ENCODE measurements at places on chromosomes 1 and 21.

DNA sequence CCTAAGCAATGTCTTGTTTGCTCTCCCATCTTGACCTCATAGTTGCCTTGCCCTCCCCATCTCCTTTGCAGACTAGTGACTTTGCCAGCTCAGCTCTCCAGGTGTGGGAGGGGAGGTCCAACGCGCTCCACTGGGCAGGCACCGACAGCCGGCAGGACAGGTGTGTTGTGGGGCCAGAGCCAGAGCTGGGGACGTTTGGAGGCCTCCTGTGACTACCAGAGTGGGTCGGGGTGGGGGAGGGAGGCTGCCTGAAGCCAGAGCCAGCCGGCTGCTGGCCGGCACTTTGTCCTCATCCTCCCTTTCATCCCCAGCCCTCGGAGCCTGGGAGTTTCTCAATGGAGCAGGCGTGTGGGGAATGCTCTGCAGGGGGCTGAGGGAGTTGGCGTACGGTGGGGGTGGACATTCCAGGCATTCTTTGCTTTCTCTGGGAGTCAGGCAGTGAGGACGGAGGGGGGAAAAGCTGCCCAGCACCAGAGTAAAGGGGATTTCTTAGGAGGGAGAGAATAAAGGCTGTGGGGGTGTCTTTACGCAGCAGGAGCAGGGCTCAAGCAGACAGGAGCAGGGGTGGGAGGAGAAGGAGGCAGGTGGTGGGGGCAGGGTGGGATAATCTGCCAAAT, 20.2 kb downstream of the NUAK2 start:
- peak; percentile 61 for DNase-seq

- no peak for DNase-seq
Measured at GRCh38 chr1:22803833-22804232, 93.2 kb downstream of the EPHB2 start.

GRCh38 chr1:225999912-226000337, 782 bp upstream of the SDE2 start:
- DNase-seq, result no peak

- DNase-seq, result peak; percentile 45
Measured at GRCh38 chr1:159881622-159882526, 18.1 kb downstream of the CFAP45 start.

- no peak for DNase-seq
Measured at GRCh38 chr1:116104667-116105066, 6.5 kb upstream of the MAB21L3 start.

DNA sequence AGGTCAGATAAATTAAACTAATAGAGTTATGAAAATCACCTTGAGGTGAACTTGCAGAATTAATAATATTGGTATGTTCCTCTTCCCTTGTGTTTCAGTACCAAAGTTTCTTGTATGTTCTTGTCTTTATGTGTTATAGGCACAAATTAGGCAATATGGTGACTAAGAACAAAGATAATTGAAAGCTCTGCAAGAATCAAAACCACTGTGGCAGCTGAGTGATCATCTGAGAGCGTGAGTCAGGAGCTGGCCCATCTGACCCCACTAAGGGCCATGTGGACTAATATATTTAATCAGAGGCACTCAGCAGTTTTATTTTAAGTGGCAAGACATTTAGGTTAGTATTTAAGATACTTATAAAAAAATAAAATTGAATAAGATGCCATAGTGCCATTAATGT, 12.8 kb upstream of the CASQ2 start:
- no peak for DNase-seq

GRCh38 chr1:36154765-36155407, 1.1 kb upstream of the MAP7D1 start:
- DNase-seq, result no peak

DNA sequence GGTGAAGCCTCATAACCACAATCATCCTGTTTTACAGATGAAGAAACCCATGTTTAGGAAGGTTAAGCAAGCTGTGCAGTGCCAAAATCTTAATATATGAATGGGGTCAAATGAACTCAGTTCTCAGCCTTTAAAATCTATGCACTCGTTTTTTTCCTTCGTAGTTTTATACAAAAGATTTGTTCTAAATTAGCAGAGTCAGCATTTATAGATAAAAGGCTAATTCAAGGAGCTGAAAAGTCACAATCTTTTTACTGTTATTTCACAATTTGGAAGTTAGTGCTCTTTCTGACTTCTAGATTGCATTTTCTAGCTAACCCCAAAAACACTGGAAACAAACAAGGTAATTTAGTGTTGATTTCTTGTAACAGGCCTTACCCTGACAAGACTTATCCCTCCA, 766.9 kb upstream of the ADGRL4 start:
- no peak for DNase-seq

DNA sequence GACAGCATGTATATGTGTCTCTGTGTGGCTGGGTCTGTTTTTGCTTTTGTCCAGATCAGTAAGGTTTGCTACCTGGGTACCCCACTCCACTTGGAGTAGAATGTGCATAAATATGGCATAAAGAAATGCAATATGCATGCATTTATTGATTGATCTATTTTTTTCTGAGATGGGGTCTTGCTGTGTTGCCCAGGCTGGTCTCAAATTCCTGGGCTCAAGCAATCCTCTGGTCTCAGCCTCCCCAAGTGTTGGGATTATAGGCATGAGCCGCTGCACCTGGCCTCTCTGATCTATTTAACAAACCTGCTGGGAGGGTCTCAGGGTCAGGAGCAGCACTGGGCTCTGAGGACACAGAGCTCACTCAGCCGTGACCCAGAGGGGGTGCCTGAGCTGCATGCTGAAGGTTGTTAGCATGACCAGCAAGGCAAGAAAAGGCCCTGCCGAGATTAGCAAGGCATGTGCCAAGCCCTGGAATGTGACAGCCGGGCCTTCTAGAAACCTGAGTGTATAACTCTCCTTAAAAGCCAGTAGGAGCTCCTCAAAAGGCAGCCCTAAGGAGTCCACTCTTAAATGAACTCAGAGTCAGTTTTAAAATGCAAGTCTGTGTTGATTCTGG, 22.5 kb downstream of the PCSK9 start:
- no peak for DNase-seq

DNA sequence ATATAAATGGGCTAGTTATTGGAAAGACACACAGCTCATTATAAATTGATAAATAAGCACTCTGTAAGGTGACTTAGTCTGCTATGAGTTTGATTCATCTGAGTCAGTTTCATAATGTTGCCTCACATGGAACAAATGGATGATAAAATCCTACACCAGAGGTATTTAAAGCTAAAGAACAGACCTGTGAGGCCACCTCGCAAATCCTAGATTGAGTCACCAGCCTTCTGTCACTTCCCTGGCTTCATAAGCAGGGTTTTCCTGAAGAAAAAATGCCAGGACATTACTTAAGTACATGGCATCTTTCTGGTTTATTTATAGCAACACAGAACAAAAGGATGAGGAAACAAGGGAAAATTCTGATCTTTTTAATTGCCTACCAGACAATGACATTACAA, 18.4 kb downstream of the CD2 start:
- no peak for DNase-seq

DNA sequence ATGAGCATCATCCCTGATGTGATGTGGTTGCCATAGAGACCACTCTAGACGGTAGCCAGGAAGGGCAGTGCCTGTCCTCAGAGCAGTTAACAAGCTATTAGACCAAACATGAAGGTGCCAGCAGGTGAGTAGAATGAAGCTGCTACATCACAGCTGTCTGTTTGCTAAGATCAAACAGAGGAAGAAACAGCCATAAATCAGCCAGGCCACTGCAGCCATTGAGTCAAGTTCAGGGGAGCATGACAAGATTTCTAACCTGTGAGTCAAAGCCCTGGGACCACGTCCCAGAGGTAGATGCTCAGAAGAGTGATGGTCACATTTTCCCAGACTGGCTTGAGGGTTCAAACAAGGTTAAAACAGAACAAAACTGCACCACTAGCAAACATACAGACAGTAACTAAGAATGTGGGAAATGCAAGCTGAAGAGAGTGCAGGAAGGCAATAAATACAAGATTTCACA, 450.6 kb upstream of the DAB1 start:
- DNase-seq, result no peak

DNA sequence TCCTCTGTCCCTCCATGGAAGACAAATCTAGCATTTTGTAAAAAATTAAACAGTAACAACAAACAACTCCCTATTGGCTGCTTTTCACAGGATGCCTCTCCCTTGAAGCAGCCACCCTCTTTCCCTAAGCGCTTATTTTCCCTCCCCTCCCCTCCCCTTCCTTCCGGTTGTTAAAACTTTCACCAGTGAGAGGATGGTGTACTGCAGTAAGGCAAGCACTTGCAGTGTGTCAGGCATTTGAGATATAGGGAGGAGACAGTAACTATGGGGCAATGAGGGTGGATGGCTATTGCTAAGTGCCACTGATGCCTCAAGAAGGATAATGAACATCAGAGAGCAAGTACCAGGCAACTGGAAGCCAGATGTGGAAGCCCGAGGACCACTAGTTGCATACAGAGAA, 19.1 kb upstream of the KIAA1614 start:
- no peak for DNase-seq

DNA sequence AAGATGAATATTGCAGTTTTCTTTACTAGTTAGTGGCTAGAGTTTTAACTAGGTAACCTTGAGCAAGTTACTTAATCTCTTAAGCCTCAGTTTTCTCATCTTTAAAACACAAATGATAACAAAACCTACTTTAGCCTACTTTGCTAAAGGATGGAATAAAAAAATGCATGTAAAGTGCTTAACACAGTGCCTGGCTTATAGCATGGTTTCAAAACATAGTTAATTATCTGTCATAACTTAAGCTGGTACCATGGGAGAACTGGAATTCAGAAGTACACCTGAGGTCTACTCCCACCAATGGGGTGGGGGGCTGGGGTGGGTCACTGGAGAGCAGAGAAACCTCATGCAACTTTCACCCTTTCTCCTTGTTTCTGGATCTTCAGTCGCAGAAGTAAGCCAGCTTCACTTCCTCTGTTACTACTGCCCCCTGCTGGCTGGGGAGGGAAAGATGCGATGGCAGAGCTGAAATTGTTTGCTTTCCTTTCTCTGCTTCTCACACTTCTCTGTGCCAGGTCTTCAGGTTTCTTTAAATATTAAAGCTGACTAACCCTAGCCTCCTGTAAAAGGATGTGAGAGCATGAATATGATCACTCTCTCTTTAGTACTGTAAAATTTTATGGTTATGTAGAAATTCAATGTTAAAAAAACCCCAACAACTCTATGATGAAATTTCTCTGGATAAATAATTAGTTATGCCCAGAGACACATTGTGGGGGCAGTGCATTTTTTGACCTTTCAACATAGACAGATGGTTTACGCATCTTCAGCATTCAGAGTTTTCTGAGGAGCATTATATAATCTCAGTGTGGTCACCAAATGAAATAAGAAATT, 324.2 kb downstream of the HLX start:
- peak; percentile 41 for DNase-seq

DNA sequence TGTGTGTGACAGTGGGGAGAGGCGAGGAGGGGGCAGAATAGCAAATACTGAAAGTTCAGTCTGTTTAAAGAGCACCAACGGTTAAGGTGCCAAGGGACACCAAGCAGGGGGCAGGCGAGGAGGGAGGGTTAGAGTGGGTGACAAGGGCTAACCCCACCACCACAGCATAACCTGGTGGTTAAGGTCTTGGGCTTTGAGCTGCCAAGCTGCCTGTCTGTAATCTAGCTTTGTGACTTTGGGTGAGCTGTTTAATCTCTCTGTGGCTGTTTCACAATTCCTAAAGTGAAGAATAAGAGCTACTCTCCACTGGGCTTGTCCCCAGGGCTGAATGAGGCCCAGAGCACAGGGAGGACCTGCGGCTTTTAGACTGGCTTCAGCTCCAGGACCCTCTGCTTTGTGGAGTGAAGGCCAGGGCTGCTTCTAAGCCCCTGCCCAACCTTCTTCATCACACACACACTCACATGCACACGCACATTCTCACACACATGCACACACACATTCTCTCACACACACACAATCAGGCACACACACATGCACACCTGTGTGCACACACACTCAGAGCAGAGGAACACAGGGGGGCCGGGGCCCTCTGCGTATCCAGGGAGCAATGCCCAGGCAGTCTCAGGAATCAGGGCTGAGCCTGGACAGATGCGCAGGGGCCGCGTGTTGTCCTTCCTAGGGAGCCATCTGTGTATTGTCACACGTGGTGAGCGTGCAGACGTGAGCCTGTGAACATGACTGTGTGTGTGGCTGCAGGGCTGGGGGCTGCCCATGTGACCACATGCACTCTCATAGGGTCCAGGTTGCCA, 101.6 kb upstream of the TARDBP start:
- no peak for DNase-seq

DNA sequence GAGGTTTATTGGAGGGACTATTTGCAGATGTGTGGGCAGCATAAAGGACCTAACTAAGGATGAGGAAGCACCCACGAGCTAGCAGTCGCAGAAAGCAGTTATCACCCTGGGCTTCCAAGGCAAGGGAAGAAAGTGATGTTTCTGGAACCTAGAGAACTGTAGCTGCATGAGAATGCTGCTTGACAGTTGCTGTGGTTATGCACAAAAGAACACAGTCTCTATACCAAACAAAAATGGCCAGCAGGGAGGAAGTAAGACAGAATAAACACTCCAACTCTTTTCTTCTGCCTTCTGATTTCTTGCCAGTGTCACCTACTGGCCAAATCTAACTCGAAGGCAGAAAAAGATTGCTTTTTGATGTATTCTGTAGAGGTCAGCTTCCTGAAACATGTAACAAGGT, 190.2 kb downstream of the RASAL2 start:
- no peak for DNase-seq

DNA sequence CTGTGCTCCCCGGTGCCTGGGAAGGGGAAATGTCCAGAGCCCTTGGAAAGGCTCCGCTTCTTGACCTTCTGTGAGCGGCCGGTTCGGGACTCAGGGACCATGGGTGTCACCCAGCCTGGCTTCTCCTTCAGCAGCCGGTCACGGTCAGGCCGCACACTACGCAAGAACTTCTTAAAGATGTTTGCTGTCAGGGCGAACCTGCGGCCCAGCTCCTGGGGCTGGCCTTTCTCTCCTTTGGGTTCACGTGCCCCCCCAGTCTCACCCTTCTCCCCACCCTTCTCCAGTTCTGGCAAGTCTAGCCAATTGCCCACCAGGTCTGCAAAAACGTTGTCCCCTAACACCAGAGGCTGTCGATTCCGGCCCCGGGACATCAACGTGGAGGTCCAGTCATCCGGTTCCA, 12.1 kb downstream of the INKA2 start:
- DNase-seq, result no peak

DNA sequence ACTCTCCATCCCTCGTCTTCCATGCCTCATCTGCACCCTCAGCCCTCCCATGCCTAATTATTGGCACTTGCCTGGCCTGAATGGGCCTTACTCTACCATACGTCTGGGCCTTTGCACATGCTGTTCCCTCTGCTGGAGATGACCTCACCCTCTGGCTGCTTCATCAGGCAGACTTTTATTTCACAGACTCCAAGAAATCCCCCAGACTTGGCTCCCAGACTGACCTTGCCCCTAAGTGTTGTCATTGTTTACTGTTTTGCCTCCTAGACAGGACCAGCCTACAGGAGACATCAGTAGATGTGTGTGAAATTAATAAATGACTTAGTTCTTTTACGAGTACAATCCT, 5.2 kb upstream of the AHDC1 start:
- DNase-seq, result no peak

- DNase-seq, result no peak
Measured at GRCh38 chr1:169548282-169548681, 38.0 kb downstream of the F5 start.

- no peak for DNase-seq
Measured at GRCh38 chr1:9251501-9251900, 16.9 kb downstream of the H6PD start.

GRCh38 chr1:96550061-96550460, 171.5 kb upstream of the PTBP2 start:
- no peak for DNase-seq
